ENCODE measurements at places on chromosomes 5 and 9. TPM values are rescaled to one million over a fixed set of nuclear protein-coding genes. Genes with fewer than 3 reads are reported as not detected.

Gene ANKRA2
- total RNA-seq, result 17.2 TPM

Gene DNM1
- total RNA-seq, result 17.8 TPM

Gene MLANA
- total RNA-seq, result not detected

Gene FOXD1
- 0.78 TPM for total RNA-seq

Gene ACER2
- total RNA-seq, result 6.9 TPM

Gene GALNT12
- 18.4 TPM for total RNA-seq

Gene ISOC1
- total RNA-seq, result 37.9 TPM

Gene CDH12
- not detected for total RNA-seq

Gene STKLD1
- total RNA-seq, result not detected

Gene SIMC1
- 33.5 TPM for total RNA-seq

Gene OCLN
- total RNA-seq, result 130 TPM

Gene TMEM232
- total RNA-seq, result 1.5 TPM

Gene RXRA
- 67.1 TPM for total RNA-seq

Measured in upper lobe of left lung (tissue), 6 donors.